Progenitor cell of endocrine pancreas (in vitro differentiated cells): ENCODE measurements at places on chromosomes 3 and 15.

DNA sequence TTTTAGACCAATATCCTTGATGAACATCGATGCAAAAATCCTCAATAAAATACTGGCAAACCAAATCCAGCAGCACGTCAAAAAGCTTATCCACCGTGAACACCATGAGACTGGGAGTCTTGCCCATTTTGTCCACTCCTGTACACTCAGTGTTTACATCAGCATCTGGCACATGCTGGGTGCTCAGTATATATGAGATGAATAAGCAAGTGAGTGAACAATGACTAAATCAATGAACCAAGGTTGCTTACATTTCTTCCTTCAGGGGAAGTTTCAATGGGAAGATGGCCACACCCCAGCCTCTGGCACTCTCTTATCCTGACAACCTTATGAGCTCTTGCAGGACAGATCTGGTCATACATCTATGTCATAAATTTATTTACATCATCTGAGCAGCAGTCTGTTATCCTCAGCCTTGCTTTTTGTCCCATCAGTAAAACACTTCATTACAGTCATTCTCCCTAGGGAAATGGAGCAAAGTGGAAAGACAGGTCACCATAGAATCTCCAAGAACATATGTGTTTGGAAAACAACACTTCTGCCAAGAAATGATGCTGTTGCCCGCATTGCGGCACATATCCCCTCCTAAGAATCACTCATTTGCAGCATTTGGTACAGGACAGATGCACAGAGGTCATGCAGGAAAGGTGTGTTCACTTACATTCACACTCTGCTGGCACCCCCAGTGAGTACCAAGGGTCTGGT lies 171.8 kb upstream of the EIF1B start:
- no peaks in the 10 kb centered on the region for H3K27me3 ChIP-seq
- DNase-seq: no peak
- no peaks in the 10 kb centered on the region for H3K4me1 ChIP-seq
- no peak overlapping the region for H3K4me3 ChIP-seq

- H3K27me3 ChIP-seq: peaks cover 16% of the 10 kb centered on the region
- DNase-seq: no peak
- H3K4me3 ChIP-seq: no peak overlapping the region
- no peak overlapping the region for H3K27ac ChIP-seq
Measured at GRCh38 chr15:34470892-34471291, 33.3 kb upstream of the GOLGA8A start.

- no peak overlapping the region for H3K4me3 ChIP-seq
- peaks cover 4% of the 10 kb centered on the region for H3K27me3 ChIP-seq
- H3K36me3 ChIP-seq: no peaks in the 10 kb centered on the region
- H3K27ac ChIP-seq: no peak overlapping the region
- no peak for DNase-seq
Measured at GRCh38 chr3:181757694-181758306, 46.1 kb downstream of the SOX2 start.

- no peaks in the 10 kb centered on the region for H3K36me3 ChIP-seq
- H3K4me1 ChIP-seq: no peaks in the 10 kb centered on the region
- H3K27me3 ChIP-seq: no peaks in the 10 kb centered on the region
- no peak overlapping the region for H3K27ac ChIP-seq
Measured at GRCh38 chr3:67977762-67978161, 323.4 kb upstream of the SUCLG2 start.

DNA sequence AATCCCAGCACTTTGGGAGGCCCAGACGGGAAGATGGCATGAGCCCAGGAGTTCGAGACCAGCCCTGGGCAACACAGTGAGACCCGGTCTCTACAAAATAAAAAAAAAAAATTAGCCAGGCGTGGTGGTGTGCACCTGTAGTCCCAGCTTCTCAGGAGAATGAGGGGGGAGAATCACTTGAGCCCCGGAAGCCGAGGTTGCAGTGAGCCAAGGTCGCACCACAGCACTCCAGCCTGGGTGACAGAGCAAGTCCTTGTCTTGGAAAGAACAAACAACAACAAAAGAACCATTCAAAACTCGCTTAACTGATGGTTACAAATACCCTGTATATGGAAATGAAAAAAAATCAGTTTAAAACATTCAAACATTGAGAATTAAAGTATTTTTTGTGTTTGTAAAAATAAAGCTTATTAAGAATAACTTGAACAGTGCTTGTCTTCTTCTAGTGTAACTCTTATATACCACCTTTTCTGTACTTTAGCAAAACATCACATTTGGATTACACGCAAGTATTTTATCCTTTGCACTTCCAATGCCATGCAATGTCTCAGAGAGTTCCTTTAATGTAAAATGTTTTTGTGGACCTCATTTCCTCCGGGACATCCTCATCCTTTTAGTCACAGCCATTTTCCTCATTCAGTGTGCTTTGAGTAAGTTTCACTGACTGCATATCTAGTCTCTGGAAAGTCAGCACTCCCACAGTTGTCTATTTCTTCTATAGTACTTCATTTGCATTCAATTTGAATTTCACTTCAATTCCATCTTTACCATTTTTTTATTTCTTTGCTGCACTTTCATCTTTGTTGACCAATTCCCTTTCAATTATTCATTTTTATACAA lies 113.0 kb upstream of the GOLGA8J start:
- H3K27me3 ChIP-seq: peaks cover 38% of the 10 kb centered on the region
- H3K4me3 ChIP-seq: peak overlapping the region; percentile 72
- no peak overlapping the region for H3K27ac ChIP-seq
- H3K36me3 ChIP-seq: no peaks in the 10 kb centered on the region
- H3K4me1 ChIP-seq: peaks cover 1% of the 10 kb centered on the region
- no peak for DNase-seq

DNA sequence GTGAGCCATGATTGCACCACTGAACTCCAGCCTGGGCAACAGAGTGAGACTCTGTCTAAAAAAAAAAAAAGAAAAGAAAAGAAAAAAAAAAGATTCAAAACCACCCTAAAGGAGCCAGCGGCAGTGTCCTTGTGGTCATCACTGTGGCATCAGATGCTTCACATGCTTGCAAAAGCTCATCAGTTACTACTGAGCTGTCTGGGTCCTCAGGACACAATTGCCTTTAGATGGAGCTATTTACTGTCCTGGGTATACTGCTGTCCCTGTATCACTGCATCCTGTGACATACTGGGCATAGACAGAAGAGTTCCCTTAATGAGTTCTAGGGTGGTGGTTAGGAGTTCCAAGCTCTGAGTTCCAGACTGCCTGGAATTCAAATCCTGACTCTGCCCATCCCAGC lies 85.8 kb downstream of the LINGO1 start:
- H3K4me1 ChIP-seq: peaks cover 27% of the 10 kb centered on the region
- no peak for DNase-seq
- H3K36me3 ChIP-seq: no peaks in the 10 kb centered on the region
- H3K27ac ChIP-seq: no peak overlapping the region
- peaks cover 14% of the 10 kb centered on the region for H3K27me3 ChIP-seq

DNA sequence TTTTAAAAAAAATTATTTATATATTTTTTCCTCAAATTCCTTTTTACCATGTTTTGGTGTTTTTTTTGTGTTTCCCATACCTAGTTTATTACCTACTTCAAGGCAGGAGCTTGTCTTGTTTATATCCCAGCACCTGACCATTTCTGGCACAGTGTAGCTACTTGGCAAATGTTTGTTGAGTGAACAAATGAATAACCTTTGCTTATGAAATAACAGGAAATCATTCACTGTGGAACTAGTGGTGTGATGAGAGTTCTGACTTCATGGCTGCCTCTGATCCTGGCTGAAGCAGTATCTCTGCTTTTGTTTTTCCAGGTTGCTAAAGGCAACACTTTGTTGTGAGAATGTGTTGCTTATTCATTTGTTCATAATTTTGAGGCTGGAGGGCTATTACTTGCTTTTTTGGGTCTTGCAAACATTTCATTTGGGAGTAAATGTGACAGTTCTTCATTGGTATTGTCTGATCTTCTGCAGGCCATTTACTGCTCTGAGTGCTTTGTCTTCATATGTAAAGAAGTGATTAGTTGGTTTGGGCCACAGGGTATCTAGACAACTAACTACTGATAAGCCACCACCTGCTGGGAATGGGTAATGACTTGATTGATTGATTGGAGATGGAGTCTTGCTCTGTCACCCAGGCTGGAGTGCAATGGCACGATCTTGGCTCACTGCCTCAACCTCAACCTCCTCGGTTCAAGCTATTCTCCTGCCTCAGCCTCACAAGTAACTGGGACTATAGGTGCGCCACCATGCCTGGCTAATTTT lies 5.7 kb downstream of the RAD54L2 start:
- peaks cover 18% of the 10 kb centered on the region for H3K4me1 ChIP-seq
- H3K27me3 ChIP-seq: no peaks in the 10 kb centered on the region
- no peak overlapping the region for H3K4me3 ChIP-seq
- no peak for DNase-seq
- H3K36me3 ChIP-seq: peaks cover 2% of the 10 kb centered on the region

- no peaks in the 10 kb centered on the region for H3K36me3 ChIP-seq
- no peak overlapping the region for H3K4me3 ChIP-seq
- no peaks in the 10 kb centered on the region for H3K27me3 ChIP-seq
- H3K27ac ChIP-seq: no peak overlapping the region
- DNase-seq: no peak
- H3K4me1 ChIP-seq: no peaks in the 10 kb centered on the region
Measured at GRCh38 chr3:67302489-67302888, 304.4 kb downstream of the KBTBD8 start.

GRCh38 chr15:74406992-74407705 lies 26.6 kb downstream of the SEMA7A start:
- peaks cover 26% of the 10 kb centered on the region for H3K27me3 ChIP-seq
- no peaks in the 10 kb centered on the region for H3K36me3 ChIP-seq
- H3K27ac ChIP-seq: no peak overlapping the region
- no peak overlapping the region for H3K4me3 ChIP-seq
- DNase-seq: no peak
- H3K4me1 ChIP-seq: no peaks in the 10 kb centered on the region

DNA sequence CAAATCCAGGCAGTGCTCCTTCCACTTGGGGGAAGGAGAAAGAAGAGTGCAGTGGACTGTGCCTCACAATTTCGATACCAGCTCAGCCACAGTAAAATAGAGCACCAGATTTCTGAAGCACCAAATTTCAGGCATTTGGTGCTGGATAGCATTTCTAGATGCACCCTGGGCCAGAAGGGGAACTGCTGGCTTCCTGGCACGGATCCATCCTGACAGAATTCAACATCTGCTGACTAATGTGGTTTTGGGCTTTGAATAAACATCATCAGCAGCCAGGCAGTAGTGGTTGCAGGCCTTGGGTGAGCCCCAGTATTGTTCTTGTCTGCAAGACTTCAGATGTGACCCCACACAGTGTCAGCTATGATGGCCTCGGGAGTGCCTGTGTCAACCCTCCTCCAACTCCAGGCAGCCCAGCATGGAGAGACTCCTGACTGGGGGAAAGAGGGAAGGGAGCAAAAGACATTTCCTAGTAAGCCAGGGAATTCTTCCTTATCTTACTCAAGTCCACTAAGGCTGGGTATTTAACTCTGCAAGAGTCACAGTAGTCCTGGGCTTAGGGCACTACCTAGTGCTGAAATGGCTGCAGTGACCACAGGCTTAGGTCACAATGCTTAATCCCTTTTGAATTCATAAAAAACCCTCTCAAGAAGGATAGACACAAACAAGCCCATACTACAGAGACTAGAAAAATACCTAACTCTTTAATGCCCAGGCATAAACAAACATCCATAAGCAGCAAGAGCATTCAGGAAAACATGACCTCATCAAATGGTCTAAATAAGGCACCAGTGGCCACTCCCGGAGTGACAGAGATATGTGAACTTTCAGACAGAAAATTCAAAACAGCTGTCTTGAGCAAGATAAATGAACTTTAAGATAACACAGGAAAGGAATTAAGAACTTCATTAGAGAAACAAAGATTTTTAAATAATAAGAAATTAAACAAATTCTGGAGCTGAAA lies 74.7 kb downstream of the SPATA16 start:
- H3K27ac ChIP-seq: no peak overlapping the region
- H3K36me3 ChIP-seq: peaks cover 5% of the 10 kb centered on the region
- DNase-seq: no peak
- no peaks in the 10 kb centered on the region for H3K4me1 ChIP-seq
